ENCODE measurements at places on chromosomes 6 and 20.

DNA sequence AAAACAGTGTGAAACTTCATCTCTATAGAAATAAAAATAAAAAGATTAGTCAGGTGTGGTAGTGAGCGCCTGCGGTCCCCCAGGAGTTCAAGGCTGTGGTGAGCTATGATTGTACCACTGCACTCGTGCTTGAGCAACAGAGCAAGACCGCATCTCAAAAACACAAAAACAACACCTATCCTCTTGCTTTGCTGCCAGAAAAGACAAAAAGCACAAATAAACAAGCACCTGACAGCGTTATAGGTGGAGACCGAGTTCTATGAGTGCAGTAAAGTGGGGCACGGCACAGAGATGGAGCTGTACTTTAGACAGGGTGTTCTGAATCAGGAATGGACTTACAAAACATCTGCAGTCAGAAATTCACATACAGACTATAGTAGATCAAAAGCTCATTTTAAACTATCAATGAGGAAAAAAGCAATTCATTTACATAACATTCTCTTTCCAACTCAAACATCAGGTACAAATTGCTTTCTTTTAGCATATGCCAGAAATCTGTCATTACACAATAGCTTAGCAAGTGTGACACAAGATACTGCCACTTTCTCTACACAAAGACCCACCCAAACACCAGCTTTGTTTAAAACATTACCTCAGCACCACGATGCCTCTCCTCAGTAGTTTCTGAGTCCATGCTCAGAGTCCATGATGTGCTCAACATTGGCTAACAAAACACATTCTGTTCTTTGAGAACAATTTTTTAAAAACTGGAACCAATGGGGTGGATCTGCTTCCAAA is 10.1 kb downstream of the EZR start:
- no peak for DNase-seq

DNA sequence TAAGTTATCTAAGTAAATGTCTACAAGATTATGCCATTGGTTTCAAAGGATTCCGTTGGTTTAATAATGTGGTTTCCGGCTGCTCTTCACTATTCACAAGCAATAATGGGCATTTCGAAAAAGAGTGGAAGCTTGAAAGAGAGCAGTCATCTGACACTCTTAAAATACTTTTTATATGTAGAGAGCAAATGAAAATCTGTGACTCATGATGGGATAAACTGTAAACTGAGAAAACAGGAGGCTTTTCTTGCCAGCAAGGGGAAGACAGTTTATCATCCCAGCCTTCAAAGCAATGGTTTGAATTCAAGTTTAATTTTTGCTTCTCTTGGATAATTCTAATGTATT is 145.7 kb downstream of the KHDC1L start:
- DNase-seq, result no peak

DNA sequence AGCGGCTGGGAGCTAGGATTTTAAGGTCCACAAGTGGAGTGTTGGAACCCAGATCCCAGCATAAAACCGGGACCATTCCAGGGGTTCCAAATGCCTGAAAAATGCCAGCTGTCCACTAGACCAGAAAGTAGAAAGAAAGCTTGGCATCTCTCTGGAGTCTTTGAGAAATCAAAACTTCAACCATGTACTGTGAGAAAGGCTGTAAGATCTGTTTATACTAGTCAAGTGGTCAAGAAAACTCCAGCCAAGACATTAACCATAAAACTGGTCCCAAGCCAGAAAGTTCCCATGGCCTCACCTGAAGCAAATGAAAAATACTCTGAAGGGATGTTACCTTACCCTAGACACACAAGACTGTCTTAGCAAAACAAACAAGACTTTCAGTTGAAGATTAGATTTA is 112.6 kb downstream of the DCDC2 start:
- no peak for DNase-seq

- no peak for DNase-seq
These were observed 83.9 kb upstream of the CEP85L start for GRCh38 chr6:118735320-118735719.

GRCh38 chr20:22584522-22584921 is at the start of gene FOXA2:
Gene FOXA2, minus strand, starts transcription at chr20:22584572. Its CDS starts 294 bp downstream, at chr20:22584278.
- no peak for DNase-seq

- peak; percentile 1 for DNase-seq
These were observed 175.7 kb upstream of the PLN start for GRCh38 chr6:118372413-118372812.

DNA sequence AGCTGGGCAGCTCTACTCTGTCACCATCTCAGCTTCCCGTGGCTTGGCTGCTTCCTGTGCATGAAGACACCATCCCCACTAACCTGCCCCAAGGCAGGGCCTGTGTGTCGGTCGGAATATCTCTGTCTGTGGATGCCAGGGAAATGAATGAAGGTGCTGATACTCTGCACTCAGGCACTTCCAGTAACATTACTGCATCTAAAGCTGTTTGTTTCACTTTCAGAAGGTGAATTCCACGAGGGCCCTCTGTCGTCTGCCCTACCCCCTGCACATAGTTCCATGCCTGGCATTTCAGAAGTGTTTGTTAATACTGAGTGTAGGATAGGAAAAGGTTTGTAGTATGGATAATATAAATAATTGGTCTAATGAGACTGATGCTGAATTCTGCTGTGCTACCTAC is 114.7 kb upstream of the GMDS start:
- no peak for DNase-seq

DNA sequence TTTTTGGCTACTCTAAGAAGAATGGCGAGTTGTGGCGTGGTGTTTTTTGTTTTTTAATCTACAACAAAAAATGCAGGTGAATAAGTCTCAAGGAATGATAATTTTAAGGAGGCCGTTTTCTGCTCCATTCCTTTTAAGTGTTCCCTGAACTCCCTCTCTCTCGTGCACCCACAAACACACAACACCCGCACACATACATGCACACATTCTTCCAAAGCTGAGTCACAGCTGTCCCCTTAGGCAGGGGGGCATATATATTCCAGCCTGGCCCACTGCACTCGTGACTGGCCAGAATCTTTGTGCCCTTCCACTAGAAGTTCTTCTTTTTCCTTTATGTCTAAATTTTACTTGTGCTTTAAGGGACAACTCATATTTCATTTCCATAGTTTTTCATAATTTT is 405.7 kb downstream of the LMBRD1 start:
- DNase-seq, result no peak

GRCh38 chr6:158507174-158507573 is 52.7 kb upstream of the TMEM181 start:
- no peak for DNase-seq

- no peak for DNase-seq
These were observed 96.9 kb downstream of the MKKS start for GRCh38 chr20:10336959-10337729.

GRCh38 chr20:33005132-33005566 is 916 bp upstream of the SUN5 start:
- no peak for DNase-seq

GRCh38 chr6:106997392-106998158 is 23.0 kb upstream of the CD24 start:
- peak; percentile 10 for DNase-seq

GRCh38 chr6:26388014-26388413 is 5.1 kb downstream of the BTN2A2 start:
- DNase-seq, result no peak

GRCh38 chr6:138518054-138518453 is 18.8 kb upstream of the NHSL1 start:
- no peak for DNase-seq

- no peak for DNase-seq
These were observed 38.8 kb downstream of the ZFAND3 start for GRCh38 chr6:37858363-37858762.

- no peak for DNase-seq
These were observed 219.0 kb downstream of the TTLL2 start for GRCh38 chr6:167543602-167544497.

DNA sequence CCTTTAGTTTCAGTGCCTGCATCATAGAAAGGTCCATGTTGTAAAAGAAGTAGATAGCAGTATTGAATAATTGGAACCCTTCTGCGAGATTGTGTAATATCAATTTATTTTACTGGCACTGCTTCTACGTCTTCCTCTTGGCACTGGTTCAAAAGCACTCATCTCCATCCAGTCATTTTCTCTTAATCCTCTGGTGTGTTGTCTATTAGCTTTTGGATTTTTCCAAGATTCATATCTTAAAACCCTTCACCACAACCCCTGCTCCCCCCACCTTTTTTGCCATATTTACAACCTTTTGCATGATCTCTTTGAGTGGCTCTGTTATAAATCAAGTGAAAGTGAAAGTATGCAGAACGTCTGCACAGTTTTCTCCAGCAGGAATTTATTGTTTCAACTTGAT is 76.6 kb upstream of the HSF2 start:
- peak; percentile 42 for DNase-seq

DNA sequence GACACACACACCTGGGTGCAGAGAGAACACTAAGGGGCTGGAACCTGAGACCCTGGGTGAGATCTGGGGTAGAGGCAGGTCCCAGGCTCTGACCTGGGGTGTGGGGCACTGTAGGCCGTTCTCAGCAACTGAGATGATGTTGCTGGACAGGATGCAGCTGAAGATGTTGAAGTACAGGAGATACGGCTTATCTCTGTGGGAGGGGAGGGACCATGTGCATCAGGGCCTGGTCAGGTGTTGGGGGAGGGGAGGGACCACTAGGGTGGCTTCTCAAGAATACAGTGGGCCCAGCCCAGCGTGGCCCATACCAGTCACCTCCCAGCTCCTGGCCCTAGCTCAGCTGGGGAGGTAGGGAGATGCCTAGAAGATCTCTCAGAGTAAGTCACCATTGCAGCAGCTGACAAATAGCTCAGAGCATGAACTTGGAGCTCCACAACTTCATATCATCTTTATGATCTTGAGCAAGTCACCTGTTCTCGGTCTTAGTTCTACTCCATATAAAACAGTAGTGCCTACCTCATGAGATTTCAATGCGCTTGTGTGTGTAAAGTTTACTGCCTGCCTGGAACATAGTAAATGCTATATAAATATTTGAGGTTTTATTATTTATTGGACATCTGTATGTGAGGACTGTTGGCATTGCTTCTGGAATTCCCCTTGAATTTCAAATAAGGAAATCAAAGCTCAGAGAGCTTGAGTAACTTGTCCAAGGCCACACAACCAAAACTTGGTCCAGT is 3.8 kb downstream of the SLC44A4 start:
- no peak for DNase-seq

GRCh38 chr6:125363039-125363823 is 61.5 kb upstream of the HDDC2 start:
- peak; percentile 61 for DNase-seq

GRCh38 chr6:53931086-53931485 is 136.3 kb downstream of the LRRC1 start:
- no peak for DNase-seq

DNA sequence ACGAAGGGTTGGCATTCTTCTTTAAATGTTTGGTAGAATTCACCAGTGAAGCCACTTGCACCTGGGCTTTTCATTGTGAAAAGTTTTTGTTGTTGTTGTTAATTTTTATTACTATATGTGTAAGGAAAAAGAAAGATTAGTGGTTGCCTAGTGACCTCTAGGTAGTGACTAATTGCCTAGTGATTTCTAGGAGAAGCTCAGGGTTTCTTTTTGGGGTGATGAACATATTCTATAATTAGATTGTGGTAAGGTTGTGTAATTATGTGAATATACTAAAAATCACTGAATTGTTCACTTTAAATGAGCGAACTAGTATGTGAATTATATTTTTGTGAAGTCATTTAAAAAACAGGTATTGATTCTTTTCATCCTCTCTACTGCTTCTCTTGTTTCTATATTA is 123.8 kb upstream of the TMEM170B start:
- no peak for DNase-seq

GRCh38 chr20:32544893-32545840 is 40.0 kb downstream of the NOL4L start:
- DNase-seq, result no peak

GRCh38 chr6:12516070-12516469 is 200.5 kb upstream of the PHACTR1 start:
- peak; percentile 3 for DNase-seq

GRCh38 chr6:107314531-107314939 is 144.8 kb downstream of the PDSS2 start:
- peak; percentile 9 for DNase-seq

DNA sequence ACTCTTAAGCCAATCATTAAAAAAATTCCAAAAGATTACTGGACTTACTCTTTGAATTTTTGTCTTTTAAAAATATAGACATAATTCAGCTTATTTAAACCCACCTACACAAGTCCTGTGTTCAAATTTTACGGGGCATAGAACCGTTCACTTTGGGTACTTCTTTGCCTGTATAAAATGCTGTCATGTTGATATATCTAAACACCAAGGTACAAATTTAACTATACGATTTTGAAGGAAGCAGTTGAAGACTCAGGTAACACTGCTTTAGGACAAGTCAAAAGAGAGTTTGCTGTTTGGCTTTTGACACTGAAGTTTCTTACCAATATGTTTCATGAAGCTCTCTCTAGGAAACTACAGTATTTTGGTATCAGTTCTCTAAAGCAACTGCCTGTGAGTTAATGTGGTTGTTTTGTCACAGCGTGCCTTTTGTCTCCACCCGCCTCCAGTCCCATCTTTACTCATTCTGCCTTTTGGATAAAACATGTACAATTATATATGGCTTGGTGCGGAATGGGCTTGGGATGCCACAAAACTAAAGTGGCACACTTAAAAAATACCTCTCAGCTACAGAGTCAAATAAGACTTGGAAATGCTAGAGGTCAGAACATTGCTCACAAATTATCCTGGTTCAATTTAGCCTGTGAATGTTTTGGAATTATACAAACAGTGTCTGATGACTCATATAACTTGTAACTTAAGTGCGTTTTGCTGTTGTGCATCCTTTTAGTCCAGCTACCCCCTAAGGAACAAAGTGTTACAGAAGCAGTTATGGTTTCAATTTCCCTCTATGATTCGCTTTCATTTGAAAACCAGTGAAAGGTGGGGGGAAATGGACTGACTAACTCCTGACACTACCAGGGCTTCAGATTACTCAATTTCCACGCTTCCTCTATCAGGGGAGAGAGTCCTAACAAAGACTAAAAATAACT is 38.7 kb downstream of the RGS17 start:
- peak; percentile 6 for DNase-seq

DNA sequence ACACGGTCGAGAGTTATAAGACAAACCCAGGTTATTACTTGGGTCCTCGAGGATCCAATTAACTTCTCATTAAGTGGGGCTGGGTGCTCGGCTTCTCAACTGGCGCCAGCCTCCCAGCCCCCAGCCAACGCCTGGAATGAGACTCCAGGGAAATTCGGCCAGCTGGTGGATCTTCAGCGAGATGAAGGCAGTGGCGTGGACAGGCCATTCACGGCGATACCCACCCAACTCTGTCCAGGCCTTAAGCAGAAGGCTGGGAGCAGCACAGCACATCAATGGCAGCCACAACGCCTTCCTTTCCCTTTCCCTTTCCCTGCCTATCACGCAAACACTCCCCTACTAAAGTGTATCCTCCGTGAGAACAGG is 868 bp downstream of the METTL24 start:
- no peak for DNase-seq

DNA sequence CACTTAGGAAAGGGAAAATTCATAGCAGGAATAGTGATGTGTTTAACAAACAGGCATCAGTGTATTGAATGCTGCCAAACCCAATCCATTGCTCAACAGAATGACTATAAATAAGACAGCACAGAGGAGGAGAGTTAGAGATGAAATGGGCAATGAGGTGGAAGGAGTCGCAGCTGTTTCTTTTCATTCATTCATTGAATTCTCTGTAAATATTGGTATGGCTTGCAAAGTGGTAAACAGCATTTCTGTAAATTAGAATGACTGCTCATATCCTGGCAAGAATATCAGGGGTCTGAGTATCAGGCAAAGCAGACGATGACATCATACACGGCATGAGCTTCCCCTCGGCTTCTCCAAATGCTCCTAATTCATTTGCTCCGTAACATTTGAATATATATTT is 703.6 kb upstream of the SLC35B3 start:
- peak; percentile 41 for DNase-seq

- DNase-seq, result no peak
These were observed 297.6 kb upstream of the TCF21 start for GRCh38 chr6:133591275-133591674.

Data from NCI-H2227 treated with DMSO at 0.1 percent for 48 hours (cell line).